Lower leg skin (tissue), 4 donors: ENCODE measurements at places on chromosomes 6 and 20. TPM values are rescaled to one million over a fixed set of nuclear protein-coding genes. Genes with fewer than 3 reads are reported as not detected.

GRCh38 chr20:31841928-31842327, 3.5 kb downstream of the FOXS1 start:
- DNase-seq: no peak

GRCh38 chr6:53309059-53309900, 39.5 kb downstream of the ELOVL5 start:
- DNase-seq: no peak

GRCh38 chr6:30769853-30770524, 25.6 kb upstream of the IER3 start:
- DNase-seq: no peak

GRCh38 chr6:135710042-135710441, 141.5 kb upstream of the PDE7B start:
- DNase-seq: no peak

DNA sequence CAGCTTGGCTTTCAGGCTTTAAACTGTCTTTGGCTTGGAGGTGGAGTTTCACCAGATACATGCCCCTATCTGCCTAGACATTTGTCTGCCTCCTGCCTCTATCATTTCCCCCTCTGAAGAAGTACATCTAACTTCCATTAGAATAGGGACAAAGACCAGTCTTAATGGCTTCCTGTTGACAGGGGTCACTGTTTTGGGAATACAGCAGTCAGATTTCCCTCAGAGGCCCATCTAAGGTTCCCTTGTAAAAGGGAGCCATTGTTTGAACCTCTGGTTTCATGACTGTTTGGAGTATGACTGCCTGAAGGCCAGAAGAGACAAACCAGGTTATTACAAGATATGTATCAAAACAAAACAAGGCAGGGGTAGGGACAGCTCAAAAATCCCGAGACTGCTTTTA, 665.7 kb upstream of the GJE1 start:
- no peak for DNase-seq

- DNase-seq: peak; percentile 89
Observed at GRCh38 chr20:34083137-34083536, 28.9 kb downstream of the EIF2S2 start.

- no peak for DNase-seq
Observed at GRCh38 chr20:2518558-2518957, 9.8 kb upstream of the ZNF343 start.

- DNase-seq: no peak
Observed at GRCh38 chr20:63024573-63025392, 18.0 kb upstream of the BHLHE23 start.

- no peak for DNase-seq
Observed at GRCh38 chr20:4681991-4682401, 39.7 kb upstream of the PRND start.

GRCh38 chr6:122726649-122727048, 52.9 kb upstream of the FABP7 start:
- no peak for DNase-seq

DNA sequence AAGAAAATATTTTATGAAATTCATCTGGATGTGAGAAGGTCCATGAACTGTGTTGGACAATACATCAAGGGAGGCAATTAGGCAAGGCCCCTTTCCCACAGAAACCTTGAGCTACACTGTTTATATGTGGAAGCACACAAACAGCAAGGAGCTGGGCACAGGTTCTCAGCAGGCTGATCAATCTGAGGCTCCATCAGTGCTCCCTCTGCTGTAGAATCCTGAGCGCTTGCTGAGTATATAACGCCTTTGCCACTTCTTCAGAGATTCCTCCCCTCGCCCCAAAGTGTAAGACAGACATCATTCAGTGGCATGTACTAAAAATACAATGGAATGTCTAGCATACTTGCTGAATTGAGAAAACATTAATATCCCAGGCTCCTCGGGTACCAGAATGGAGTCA, 146.9 kb downstream of the PRKN start:
- DNase-seq: no peak

DNA sequence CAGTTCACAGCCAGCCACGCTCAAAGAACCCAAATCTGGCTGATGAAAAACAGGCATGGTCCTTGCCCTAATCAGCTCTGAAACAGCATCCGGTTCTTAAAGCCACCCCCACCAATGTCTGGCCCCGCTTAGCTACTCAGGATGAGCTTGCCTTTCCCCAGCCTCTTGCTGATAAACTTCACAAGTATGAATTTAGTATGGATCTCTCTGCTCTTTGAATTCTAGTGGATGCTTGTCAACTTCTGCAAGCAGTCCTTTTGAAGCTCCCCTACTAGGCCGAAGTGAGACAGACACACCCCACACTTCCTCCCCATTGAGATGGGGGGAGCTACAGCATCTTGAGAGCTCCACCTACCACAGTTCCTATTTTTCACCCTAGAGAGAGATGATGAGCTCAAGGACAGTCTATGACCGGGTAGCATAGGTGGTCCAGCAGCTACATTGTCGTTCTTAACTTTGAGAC, 36.7 kb downstream of the EBF4 start:
- no peak for DNase-seq

DNA sequence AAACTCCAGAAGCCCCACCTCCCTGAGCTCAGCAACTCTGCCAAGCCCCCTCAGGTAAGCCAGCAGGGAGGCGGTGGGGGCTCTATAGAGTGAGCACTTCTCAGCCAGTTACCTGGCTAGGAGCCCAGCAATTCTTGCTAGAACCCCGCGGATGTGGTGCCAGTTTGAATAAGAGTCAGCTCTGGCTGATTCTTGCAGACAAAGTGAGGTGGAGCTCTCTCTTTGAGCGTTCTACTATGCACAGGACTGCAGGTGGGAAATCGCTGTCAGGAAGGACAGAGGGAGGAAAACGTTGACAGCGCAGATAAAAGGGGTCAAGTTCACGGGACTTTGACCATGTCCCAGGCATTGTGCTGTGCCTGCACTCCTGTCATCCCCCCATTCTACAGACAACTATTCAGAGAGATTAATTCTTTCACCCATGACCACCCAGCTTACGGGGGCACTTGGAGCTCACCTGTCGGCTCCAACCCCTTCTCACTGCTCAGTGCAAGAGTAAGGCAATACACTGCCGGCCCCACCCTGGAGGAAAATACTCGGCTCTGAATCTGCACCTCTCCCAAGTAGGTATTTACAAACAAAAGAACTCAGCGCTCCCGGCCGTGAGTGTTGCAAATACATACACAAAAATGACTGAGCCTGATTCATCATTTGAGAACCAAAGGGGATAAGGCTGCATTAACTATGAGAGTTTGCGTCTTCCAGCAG, 92.9 kb downstream of the ANKRD60 start:
- peak; percentile 80 for DNase-seq

DNA sequence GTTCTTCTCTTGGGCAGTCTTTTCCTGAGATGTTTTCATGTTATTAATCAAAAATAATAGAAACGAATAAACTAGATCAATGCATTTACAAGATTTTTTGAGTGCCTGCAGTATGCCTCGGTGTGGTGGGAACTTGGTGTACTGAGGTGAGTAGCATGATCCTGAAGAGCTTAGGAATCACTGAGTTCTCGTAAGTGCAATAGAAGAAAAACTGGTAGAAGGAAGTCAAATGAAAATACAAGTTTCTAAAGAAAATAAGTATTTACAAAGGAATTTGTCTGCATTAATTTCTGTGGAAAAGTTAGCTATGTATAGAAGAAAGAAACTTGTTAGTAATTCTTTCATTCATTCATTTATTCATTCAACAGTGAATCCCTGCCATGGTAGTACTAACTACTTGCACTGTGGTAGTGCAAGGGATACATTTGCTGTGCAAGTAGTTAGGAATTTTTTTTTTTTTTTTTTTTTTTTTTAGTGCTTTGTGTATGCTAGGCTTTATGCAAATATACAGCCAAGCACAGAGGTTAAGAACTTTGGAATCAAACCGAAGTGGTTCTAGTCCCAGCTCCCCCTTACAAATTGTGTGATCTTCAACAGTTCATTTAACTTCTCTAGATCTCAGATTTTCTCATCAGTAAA, 13.9 kb downstream of the NT5E start:
- DNase-seq: no peak

GRCh38 chr6:42564506-42564825, 637 bp downstream of the UBR2 start:
- no peak for DNase-seq

DNA sequence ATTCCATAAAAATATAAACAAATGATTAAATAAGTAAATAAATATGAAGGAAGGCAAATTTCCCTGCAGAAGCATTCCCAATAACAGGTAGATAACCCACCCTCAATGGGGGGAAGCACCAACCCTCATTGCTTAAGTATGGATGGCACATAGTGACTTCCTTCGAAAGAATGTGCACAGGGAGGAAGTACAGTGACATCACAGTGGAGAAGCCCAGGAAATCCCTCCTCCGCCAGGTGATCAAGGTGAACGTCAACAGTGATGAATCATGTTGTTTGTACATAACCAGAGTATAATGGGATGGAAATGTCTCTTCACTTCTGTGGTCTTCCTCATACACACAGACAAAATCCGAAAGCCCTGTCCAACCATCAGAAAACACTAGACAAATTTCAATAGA, 267.9 kb downstream of the THBS2 start:
- DNase-seq: no peak

- DNase-seq: no peak
Observed at GRCh38 chr6:162234631-162235030, 492.9 kb downstream of the PRKN start.

DNA sequence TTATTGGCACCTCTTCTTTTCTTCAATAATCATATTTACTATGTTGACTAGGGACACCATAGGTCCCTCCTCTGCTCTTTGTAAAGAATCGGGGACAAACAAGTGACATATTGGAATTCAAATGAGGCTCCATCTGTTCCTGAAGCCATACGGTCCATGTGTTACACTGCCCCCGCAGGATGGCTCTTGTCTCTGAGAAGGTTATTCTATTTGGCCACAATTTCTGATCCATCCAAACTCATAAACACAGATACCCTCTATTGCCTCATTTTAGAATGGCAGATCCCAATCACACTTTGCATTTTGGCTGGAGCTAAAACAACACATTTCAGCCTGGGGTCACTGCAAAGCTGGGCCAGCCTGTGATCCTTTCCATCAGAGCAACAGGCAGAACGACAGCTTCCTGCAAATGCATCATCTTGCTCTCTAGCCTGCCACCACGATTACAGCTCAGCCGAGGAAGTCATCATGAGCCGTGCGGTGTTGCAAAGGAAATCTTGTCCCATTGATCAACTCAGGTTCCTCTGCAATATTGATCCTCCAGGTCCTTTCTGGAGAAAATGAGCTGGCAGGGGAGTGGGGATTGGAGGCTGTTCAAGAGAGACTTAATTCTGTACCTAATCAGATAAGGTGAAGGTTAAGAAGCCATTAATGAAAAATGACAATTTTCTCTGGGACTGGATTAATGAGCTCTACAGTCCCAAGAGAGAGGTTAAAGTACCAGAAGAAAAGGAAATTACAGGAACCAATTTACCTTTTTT, 73.1 kb downstream of the AGPAT4 start:
- no peak for DNase-seq

GRCh38 chr6:3330199-3330598, 71.5 kb downstream of the PSMG4 start:
- no peak for DNase-seq

DNA sequence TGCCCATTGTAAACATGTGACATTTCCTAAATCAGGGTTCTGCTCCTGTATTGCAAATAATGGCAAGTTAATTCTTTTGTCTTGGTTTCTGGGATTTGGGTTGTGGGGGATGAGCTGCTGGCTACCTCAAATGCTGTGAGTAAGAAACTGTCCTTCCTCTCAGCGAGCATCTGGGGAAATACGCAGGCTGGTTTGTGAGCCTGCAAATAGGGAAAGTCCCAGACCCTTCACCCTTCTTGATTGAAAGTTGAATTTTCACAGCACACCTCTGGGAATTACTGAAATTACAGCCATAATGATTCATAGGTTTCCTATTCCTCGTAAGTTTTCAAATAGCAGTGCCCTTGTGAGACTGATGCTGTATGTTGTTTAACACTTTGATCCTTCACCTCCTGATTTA, 138.1 kb downstream of the TBXT start:
- no peak for DNase-seq

DNA sequence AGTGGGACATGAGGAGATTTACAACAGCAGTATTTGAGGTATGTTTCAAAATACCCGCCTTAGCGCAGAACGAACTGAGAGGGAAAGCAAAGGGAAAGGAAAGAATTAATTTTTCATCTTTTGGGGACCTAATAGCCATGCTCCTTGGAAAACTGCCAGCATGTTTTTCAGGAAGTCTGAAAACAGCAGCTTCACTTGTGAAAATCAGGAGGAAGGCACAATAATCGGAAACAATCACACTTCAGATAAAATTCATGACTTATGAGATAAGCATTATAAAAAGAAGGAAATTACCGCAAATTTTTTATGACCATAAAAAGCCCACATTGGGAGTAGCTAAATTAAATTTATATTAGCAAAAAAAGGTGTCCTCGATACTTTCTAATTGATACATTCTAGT, 541.1 kb downstream of the HAO1 start:
- no peak for DNase-seq

Gene ARG1
- total RNA-seq: 239 TPM

Gene COL11A2
- total RNA-seq: 0.16 TPM

Gene IRF4
- 7.7 TPM for total RNA-seq

Gene SYNDIG1
- total RNA-seq: 0.45 TPM

Gene SLC44A4
- total RNA-seq: 4.4 TPM

Gene SCRT2
- not detected for total RNA-seq

Gene RIPPLY2
- total RNA-seq: not detected

Gene PRKN
- 7.7 TPM for total RNA-seq

Gene PHACTR1
- total RNA-seq: 3.6 TPM

Gene EYS
- 0.04 TPM for total RNA-seq

Gene PHIP
- total RNA-seq: 23.9 TPM

Gene ERVFRD-1
- total RNA-seq: 0.42 TPM
